Activated T-helper 1 cell treated with anti-CD3 and anti-CD28 coated beads, Interleukin-2, amount 50 U/mL, for 16 hours (primary cell): ENCODE measurements at places on chromosomes 6 and 20.

DNA sequence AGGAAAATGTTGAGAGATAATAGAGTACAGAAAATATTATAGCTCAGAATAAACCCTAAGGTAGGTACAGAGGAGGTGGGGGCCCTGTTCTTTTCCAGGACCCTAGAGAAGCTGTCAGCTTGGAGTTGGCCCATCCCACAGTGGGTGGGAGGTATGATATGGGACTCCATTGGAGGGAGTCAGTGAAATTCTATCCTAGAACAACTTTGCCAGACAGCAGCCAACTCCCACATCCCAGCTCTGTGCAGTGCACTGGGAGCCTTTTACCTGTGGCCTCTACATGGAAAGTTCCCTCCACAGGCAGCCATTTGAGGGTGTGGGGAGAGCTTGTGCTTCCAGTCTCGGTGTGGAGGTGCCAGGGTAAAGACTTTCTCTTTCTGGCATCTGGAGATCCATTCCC is 36.8 kb upstream of the CLIC5 start:
- DNase-seq, result no peak

GRCh38 chr6:45554591-45554990 is 176.9 kb upstream of the SUPT3H start:
- no peak for DNase-seq

DNA sequence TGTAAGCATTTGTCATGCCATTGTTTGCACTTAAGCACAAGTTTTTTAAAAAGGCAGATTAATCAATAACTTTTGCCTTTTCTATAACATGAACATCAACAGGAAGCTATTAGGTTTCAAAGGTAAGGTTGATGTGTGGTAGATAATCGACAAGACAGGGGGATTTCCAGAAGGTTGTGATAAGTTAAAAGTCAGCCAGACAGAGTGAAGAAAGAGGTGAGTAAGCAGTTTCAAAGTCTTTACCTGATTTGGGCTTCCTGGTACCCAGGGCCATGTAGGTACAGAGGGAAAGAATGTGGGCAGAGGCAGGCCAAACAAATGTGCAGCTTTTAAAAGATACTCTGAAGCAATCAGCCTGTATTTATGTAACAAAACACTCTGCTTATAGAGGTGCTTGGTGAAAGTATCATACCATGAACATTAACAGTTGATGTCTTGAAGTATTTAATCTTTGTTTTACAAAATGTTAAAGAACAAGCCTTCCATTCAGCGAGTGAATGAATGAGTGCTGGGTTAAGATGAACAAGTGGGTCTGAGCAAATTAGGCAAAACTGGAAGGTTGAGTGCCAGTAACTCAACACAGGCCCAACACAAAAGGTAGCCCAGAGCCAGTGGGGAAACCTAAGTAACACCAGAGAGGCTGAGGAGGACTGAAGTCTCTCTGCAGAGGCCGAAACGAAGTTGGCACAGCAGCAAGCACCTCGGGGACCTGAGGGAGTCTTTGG is 60.2 kb downstream of the LRRC1 start:
- no peak for DNase-seq

- no peak for DNase-seq
These were observed 761 bp upstream of the NR2E1 start for GRCh38 chr6:108164815-108165706.

DNA sequence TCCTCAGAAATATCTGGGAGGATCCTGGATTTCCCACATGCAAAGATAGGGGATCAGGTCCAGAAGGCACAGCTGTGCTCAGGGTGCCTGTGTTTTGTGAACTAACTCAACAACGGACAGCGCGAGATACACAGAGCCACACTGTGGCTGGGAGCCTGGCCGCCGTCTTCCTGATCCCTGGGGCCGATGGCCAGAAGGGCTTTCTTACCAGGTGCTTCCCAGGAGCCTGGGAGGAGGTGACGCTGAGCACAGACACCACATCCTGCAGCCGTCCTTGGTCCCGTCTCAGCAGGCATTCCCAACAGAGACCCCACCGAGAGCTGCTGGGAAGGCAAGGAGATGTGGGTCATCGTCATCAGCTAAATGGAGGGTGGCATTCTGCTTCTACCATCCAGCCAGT is 144.6 kb upstream of the AFDN start:
- DNase-seq, result no peak

DNA sequence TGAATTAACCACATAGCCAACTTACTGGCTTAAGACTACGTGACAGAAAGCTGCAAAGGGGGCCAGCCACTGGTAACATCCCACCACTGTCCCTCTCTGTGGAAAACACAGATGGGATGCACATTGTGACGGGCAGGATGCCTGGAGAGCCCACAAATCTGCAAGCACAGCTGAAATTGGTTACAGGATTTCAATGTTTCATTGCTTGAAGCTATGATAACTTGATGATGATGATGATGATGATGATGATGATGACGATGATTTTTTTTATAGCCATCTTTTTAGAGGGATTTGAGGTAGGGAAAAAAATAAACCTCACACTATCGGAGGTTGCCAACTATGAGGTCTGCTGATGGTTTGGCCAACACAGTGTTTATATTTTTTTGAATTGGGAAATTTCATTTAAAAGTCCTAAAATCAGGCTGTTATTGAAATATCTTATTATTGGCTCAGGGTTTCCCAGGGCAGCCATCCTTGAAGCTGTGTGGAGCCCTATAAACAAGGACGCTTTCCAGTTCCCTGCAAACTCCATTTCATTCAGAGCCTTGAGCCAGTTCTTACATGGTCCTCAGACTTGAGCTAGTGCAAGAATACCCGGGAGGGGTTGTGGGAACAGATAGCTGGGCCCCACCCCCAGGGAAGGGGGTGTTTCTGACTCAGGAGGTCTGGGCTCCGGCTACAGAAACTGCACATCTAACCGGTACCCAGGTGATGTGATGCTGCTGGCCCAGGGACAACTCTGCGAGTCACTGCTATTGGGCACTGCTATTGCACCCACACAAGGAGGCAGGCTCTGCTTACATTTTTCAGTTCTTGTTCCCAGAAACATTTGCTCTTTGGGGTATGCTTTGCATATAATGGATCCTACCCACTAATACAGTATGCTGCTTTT is 27.1 kb downstream of the BCAS1 start:
- DNase-seq, result no peak

DNA sequence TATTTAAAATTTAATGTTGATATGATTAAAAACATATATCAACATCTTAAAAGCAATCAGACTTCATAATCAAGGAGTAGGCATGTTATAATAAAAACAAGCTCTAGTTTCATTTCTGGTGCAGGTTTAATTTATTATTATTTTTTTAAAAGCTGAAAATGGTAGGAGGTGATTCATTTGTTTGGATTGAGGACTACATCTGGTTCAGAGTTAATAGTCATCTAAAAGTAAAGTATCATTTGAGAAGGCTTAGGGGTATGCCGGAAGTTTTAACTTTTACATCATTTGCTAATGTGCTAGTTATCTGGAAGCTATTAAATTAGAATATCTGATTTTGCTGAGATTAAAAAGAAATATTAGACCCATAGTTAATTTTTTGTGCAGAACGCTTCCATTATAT is 169.5 kb upstream of the LAMA2 start:
- no peak for DNase-seq

DNA sequence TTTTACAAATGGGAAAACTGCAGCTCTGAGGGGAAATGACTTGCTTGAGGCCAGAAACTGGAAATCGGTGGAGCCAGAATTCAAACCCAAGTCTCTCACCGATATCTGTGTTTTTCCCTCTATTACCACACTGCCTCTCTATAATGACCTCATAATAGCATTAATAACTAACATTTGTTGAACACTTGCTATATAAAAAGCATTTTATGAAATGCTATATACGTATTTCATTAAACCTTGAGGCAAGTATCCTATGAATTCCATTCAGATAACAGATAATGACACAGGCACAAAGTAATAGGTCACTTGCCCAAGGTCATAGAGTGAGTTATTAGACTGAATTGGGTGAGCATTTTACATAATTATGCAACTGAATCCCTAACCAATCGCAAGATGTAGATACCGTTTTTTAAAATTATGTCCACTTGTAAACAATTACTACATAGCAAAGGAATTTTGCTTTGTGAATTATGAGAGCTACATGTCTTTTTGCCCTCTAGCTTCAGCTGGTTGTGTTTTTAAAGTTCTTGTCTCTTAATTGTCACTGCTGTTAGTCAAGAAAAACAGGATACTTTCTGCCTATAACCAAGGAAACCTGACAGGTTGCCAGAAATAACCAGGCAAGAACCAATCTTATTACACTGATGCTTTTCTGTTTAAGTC is 4.7 kb downstream of the DSN1 start:
- no peak for DNase-seq

- no peak for DNase-seq
These were observed 61.5 kb upstream of the HDDC2 start for GRCh38 chr6:125363039-125363823.

DNA sequence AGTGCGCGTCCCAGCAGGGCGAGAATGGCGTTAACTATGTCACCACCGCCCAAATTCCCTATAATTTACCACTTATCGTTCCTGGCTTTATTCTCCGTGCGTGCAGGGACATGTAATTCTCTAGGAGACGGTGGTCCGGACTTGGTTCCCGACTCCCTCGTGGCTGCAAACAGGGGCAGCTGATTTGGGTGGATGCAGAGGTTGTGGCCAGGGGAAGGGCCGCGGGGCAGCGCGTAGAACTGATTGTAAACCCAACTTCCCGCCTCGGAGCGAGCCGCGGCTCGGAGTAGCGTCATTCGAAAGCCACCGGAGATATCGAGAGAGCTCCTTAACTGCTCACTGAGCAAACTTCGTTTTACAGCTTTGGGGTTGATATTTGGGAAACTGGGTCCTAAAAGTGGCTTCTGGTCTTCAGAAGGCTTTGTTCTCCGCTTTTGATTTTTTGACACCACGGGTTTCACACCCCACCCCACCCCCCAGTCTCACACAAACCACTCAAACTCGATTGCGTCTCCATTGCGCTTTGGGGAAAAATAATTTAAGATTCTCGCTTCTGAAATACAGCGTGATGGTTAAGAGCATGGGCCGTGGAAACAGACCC is 17.5 kb upstream of the ZSCAN9 start:
- DNase-seq, result no peak

DNA sequence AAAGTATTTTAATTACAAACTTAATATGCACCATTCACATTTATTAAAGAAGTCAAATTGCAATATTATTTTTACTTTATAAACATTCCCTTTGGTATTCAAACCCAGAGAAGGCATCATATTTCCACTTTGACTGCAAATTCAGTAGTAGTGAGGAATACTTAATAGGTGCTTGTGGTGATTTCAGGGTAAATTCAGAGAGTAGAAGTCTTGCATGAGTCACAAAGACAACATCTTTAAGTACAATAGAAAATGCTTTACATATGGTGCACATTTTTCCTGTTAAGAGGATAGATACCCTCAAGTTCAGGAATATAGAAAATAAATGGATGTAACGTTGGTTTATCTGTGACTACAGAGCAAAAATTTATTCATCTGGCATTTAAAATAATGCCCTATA is 390.2 kb downstream of the TENT5A start:
- DNase-seq, result no peak

DNA sequence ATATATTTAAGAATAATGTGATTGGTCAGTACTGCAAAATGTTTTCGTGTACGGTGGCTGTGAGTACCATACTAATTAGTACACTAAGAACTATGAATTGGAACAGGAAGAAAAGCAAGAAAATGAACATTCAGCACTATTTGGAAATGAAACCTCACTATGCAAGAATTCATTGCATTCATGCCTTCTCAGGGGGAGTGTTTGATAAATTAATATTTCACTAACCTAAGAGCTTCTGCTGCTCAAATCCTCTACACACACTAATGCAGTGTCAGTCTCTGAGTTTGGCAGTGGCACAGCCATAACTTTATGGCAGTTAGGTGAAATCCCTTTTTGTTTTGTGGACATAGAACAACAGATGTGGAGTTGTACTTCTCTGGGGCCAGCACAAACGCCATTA is 60.1 kb downstream of the SLC16A10 start:
- DNase-seq, result no peak

- no peak for DNase-seq
These were observed 189.4 kb downstream of the CD109 start for GRCh38 chr6:73885393-73885792.

DNA sequence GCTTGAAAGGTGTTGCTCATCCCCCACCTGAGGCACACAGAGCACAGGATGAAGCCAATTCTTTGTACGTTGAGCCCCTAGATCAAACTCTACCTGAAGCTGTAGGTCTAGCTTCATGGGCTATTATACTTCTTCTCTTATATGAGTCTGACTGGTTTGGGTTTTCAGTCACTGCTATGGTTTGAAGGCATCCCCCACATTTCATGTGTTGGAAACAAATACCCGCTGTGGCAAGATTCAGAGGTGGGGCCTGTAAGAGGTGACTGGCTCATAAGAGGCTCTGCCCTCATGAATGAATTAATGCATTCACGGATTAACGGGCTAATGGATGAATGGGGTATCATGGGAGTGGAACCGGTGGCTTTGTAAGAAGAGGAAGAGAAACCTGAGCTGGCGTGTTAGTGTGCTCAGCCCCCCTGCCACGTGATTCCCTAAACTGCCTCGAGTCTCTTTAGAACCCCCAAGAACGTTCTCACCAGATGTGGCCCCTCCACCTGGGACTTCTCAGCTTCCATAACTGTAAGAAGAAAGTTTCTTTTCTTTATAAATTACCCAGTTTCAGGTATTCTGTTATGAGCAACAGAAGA is 39.2 kb downstream of the PREX1 start:
- no peak for DNase-seq

- DNase-seq, result no peak
These were observed 50.9 kb downstream of the ILRUN start for GRCh38 chr6:34645627-34646026.

DNA sequence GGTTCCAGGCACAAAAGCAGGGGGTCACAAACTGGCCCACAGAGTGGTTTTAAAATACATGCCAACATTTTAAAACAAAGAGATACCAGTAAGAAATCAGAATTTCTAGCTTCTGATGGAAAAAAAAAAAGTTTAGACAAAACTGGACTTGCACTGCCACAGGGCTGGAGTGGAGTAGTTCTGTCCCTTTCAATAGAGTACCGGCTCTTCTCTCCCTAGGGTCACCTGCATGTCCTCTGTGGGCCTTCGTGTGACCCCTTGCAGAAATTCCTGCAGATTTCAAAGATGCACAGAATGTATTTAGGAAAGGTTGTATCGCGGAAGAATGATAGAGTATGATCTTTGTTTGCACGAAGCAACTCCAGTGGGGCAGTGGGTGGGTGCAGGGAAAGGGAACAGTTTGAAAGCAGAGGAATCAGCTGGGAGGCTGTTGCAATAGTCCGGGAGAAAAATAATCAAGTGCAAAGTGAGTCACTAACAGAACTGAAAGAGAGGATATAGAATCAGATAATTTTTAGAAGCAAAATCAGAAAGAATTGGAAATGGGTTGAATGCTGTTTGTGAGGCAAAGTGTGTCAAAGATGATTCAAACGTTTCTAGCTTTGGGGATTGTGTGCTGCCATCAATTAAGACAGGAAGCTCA is 97.3 kb upstream of the STXBP5 start:
- no peak for DNase-seq

GRCh38 chr6:33592595-33593413 is 12.7 kb upstream of the BAK1 start:
- no peak for DNase-seq

DNA sequence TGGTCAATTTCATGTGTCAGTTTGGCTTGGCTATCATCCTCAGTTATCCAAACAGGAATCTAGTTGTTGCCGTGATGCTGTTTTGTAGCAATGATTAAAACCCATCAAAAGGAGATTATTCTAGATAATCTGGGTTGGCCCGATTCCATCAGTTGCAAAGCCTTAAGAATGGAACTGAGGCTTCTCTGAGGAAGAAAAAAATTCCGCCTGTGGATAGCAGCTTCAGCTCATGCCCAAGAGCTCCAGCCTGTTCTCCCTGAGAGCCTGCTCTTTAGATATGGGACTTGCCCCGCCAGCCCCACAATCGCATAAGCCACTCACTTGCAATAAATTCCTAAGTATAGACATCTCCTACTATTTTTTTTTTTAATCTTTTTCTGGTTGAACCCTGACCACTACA is 61.5 kb downstream of the SEL1L2 start:
- no peak for DNase-seq
